ENCODE measurements at places on chromosomes 13 and 19.

DNA sequence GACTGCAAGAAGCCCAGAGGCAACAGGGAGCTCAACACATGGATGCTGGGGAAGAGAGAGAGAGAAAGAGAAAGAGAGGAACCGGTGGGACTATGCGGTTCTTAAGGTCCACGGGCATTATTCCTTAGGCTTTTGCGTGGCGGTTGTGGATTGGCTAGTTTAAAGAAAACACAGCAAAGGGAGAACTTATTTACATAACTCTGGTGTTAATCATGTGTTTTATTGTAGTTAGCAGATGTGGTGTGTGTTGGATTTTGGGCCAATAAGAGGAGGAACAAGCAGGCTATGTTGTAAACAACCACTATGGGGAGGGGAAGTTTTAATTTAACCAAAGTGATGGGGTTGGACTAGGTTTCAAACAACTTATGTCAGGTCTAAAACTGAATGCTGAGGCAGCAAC, 275.3 kb upstream of the KLF12 start:
- no peak for DNase-seq

DNA sequence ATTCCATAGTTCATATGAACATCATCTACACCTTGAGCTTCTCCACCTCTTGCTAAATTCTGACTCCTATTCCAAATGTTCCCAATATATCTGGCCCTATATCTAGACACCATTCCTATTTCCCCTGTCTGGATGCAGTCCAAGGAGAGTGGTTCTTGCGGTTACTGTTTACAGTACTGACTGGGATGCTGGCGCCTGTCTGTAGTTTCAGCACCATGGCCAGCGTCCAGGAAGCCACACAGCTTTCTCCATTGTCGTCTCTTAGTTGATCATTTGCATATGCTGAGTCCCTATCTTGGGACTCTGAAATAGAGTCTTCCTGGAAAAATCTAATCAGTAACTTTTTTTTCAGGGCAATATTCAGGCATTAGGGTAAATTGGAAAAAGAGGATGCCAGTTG, 14.9 kb downstream of the LAIR2 start:
- peak; percentile 55 for DNase-seq

DNA sequence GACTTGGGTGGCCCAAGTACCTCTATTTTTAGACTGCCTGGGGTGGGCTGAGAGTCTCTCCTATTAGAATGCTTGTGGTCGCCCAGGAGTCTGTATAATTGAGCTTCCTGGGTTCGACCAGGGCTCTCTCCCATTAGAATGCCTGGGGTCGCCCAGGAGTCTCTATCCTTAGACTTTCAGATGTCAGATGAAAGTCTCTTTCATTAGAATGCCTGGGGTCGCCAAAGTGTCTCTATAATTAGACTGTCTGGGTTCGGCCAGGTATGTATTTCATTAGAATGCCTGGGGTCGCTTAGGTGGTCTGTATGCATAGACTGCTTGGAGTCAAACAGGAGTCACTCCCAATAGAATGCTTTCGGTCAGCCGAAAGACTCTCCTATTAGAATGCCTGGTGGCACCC, 1471.7 kb downstream of the UQCRFS1 start:
- no peak for DNase-seq

- DNase-seq: no peak
Measured at GRCh38 chr13:20159646-20160305, 1.1 kb downstream of the GJA3 start.

DNA sequence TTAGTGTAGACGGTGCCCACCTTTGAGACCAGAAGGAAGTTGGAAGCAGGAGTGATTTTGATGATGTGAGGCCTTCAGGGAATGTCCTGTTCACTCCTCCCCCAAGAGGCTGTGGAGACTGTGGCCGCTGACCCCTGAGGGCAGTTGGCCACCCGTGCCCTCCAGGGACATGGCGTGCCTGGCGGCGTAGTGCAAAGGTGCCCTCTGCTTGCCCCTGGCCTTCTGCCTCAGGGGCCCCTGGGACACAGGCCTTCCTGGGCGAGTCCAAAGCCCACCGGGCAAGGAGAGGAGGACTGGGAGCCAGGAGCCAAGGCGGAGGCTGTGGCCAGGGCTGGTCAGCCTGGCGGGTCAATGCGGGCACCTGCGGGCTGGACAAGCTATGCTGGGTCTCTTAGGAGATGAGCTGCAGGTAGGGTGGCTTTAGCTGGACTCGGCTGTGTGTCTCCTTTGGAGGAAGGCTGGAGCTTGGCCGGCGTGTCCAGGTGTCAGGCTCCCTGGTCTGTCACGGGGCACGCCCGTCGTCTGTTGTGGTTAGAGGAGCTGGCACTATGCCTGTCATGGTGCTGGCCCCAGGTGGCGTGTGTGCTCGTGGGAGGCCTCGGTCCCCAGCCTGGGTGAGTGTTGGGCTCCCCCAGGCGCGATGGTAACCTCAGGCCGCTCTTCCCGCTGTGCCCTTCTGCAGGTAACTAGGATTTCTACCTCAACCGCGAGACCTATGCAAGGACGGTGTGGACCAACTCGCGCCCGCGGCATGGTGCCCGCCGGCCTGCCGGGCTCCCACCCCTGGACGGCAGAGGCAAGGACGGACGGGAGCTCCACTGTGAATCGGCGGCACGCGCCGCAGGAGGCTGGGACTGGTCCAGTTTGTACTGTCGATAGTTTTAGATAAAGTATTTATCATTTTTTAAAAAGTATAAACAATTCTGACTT, 6.8 kb downstream of the PLEKHJ1 start:
- no peak for DNase-seq

- no peak for DNase-seq
Measured at GRCh38 chr19:39518458-39518857, 3.5 kb downstream of the SELENOV start.

DNA sequence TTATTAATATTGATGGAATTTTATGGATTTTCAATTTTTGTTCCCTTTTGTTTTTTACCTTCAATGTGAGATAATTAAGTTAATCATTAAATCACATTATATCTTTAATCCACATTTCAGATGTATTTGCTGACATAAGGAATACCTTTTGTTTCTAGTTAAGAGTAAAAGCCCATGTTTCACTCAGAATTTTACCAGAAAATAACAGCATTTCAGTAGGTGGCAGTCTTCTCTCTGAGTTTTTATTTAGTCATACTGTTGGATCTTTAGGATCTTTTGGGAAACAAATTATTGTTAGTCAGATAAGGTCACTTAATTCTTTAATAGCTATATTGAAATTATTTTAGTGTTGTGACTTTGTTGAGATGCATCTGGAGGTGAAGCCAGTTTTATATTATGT, 67.9 kb downstream of the NDFIP2 start:
- no peak for DNase-seq

GRCh38 chr13:27919934-27920676, at the start of gene PDX1:
Gene PDX1 (plus strand): TSS chr13:27920000. CDS start chr13:27920139, 139 bp downstream.
- no peak for DNase-seq

GRCh38 chr19:11451871-11452619, 16.6 kb downstream of the PRKCSH start:
- DNase-seq: no peak

GRCh38 chr19:5534787-5535586, 32.8 kb downstream of the TINCR start:
- no peak for DNase-seq

DNA sequence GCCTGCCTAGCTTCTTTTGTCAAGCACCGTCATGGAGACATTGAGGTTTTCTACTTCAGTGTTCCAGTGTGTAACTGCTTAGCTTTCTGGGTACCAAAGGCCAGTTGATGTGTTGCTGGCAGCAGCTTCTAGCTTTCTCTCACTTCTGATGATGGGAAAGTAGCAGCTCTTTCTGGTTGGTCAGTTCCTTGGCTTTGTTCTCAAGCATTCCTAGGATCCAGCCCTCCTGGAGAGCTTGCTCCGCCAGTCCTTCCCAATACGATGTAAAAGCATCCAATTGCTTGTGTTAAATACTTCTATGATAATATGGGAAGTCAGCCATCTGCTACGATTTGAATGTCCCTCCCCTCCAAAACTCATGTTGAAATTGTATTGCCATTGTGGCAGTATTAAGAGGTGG, 182.8 kb downstream of the UGGT2 start:
- DNase-seq: no peak

DNA sequence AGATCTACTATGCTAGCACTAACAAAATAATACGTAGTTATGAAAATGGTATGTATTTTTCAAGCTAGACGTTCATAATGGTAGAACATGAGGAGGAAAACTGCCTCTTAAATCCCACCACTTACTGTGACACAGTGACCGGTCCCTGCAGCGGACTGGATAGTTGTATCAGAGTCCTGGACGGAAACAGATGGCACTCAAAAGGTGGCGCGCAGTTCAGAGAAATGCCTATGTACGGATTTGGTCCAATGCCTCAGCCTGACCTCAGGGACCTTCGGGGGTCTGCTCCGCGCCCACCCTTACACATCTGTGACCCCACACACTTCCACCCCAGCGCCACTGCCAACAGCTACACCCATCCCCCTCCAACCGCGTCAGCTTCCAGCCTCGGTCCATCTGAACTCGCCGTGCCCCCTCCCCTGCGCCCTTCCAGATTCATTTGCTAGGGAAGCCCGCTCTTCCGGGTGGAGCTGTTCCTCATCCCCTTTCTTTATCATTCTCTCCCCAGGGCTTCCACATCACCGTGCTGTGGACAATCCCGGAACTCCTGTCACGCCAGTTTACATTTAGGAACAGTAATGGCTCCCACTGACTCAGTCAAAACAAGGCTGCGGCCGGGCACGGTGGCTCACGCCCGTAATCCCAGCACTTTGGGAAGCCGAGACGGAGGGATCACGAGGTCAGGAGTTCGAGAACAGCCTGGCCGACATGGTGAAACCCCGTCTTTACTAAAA, 792 bp upstream of the LENG8 start:
- DNase-seq: no peak

DNA sequence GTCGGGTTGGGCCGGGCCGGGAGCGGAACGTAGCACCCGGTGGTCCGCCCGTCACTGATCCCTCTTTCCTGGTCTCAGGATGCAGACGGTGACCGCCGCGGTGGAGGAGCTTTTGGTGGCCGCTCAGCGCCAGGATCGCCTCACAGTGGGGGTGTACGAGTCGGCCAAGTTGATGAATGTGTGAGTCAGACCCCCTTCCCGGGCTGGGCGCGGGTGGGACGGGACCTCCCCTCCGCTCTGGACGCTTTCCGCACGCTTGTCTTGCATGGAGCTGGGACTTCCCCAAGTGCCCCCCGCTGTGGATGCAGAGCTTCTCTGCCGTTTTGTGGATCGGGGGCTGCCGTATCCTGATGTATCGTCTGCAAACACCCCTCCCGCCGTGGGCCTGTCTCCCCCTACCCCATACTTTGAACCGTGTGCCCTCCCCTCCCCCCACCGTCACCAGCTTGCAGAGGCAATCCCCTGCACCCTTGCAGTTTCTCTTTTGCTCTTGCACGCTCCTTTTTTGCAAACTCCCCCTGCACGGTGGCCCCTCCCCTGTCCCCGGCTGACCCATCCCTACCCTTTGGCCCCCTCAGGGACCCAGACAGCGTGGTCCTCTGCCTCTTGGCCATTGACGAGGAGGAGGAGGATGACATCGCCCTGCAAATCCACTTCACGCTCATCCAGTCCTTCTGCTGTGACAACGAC, 669 bp downstream of the GADD45B start:
- peak; percentile 57 for DNase-seq

DNA sequence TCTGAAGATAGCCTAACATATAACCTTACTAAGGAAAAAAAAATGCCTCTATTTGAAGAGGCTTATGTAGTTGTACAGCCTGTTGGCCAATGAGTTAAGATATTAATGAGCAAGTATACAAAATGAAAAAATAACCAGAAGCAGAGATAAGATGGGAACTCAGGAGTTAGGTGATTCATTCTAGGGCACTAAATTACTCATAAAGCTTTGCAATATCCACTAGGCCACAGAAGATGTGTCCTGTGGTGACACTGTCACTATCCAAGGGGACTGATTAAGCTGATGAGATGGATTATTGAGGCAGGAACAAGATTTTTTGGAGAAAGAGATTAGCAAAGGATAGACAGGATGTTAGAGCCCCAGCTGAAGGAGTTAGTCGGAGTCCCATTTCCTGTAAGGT, 99.6 kb downstream of the LIG4 start:
- DNase-seq: no peak

Data from activated gamma-delta T cell treated with Interleukin-2 at 50 U/mL for 16 hours (primary cell).